Right ventricle myocardium superior (tissue), 1 donor: ENCODE measurements at places on chromosomes 5 and 9. TPM values are rescaled to one million over a fixed set of nuclear protein-coding genes. Genes with fewer than 3 reads are reported as not detected.

- DNase-seq: no peak
These were observed 922 bp downstream of the CRHBP start for GRCh38 chr5:76953551-76954382.

GRCh38 chr5:81234299-81234698 is 1.2 kb downstream of the CKMT2 start:
- no peak for DNase-seq

DNA sequence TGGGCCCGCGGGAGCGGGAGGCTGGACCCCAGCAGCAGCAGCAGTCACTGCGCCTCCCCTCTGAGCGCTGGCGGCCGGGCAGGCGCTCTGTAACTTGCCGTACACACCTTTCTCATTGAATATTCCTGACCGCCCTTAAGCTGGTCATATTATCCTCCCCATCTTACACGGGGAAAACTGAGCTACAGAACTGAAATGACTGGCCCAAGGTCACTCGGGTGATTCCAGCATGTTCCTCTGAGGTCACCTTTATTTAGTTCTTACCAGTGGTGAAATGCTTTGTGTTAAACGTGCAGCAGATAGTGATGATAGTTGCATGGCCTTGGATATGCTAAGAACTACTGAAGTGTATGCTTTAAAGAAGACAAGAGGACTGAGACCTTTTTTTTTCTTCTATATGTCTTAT is 607 bp downstream of the UQCRQ start:
- DNase-seq: no peak

- no peak for DNase-seq
These were observed 39.4 kb downstream of the KLF9 start for GRCh38 chr9:70374962-70375618.

DNA sequence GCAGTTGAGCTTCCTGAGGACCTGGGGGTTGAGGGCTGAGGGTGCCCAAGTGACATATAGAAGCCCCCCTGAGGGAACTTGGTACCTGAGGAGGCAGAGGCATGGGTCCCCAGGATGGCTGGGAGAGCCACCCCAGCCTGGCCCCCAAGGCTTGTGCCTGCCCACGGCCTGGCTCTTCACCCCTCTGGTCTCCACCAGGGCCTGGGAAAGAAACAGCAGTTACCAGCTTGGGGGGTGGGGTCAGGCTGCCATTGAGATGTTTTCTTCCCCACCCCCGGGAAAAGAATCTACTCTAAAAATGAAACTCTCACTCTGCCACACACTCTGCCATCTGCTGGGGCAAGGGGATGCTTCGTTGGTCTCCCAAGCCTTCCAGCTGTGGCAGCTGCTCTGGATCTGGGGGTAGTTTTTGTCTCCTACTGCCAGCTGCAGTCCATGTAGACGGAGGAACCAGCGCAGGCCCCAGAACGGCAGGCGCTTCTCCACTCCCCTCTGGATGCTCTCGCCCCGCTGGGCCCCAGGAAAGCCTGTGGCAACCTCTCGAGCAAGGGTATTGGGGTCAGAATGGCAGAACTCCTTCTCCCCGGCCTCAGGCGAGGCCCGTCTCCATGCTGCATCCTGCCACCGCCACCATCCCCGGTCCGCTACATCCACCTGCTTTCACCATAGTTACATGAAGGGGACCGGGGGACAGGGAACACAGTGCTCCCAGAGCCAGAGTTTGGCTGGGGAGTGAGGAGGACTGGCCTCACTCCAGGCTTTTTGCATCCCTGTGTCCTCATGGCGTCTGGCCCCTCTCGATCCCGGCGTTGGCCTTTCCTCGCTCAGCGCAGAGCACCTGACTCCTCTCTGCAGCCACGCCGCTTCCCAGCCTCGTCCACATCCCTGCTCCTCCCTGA is 123.5 kb downstream of the DAB2IP start:
- DNase-seq: peak; percentile 44

- no peak for DNase-seq
These were observed 8.5 kb downstream of the ALG2 start for GRCh38 chr9:99213197-99213596.

The SH2D3C gene
- 18.2 TPM for total RNA-seq
